GM04504 (cell line): ENCODE measurements at places on chromosomes 16 and 17.

DNA sequence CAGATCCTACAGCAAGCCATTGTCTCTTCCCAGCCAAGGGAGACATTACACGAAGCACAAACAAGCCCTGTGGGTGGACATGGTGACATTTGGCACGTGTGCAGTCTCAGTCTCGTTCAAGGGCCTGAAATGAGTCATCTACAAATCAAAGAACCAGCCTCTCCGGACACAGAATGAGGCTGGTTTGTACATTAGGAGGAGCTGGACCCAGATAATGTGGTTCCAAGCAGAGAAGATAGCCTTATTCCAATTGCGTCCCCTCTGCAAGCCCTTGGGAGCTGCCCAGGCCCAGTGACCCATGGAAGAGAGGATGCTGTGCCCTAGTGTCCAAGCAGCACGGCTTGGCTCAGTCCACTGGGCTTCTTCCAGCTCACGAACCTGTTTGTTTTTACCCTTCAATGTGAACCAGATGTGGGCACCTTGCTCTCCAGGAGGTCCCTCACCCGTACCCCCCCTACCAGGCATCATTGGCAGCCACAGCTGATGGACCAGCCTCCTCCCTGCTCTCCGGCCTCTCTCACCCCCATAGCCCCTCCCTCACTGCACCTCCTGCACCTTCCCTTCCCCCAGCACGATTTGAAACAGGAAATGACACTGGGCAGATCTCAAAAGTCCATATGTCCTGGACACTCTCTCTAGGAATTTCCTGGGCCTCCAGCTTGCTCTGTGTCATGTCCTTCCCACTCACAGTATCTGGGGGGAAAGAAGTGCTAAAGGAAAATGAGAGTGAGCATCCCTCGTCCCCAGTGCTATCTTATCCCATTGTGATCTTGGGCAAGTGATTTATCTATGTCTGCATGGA, 26.2 kb downstream of the KPNA2 start:
- DNase-seq = peak; percentile 17

GRCh38 chr17:71919896-71920295, 200.9 kb upstream of the SOX9 start:
- DNase-seq = no peak

- DNase-seq = no peak
Observed at GRCh38 chr17:17693253-17694168, 12.3 kb downstream of the RAI1 start.

- no peak for DNase-seq
Observed at GRCh38 chr16:600781-601180, 10.9 kb downstream of the RAB40C start.

DNA sequence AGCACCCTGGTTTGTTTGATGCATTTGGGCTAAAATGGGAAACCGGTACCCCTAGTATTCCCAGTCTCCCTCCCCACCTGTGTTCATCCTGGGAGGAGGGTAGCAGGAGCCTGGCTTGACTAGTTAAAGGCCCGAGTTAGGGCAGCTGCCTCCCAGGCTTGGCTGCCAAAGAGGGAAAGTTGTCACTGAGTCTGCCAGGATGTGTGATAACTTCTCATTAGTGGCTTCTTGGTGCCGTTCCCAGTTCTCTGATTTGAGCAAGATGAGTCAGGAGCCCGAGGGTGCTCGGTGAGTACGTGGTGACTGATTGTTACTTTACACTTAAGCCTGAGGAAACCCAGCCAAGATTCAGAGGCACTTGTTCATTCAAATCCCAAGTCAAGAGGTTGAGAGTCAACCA, 2.5 kb downstream of the KRT32 start:
- DNase-seq = peak; percentile 95

DNA sequence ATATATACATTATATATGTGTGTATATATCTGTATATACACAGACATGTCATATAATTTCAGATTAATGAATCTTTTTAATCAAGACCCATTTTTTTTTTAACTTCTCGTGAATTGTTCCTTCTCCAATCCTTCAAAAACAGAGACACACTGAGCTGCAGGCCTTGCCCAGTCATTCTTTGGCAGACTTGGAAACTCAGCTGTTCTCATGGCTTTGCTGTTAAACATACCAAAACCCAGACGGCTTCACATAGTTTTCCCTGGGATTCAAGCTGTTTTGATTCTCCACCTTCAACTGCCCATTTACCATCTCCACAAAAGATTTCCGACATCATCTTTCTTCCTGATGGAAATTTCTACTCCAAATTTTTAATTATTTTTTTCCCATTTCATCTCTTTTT, 148.7 kb downstream of the KCNJ2 start:
- DNase-seq = no peak

DNA sequence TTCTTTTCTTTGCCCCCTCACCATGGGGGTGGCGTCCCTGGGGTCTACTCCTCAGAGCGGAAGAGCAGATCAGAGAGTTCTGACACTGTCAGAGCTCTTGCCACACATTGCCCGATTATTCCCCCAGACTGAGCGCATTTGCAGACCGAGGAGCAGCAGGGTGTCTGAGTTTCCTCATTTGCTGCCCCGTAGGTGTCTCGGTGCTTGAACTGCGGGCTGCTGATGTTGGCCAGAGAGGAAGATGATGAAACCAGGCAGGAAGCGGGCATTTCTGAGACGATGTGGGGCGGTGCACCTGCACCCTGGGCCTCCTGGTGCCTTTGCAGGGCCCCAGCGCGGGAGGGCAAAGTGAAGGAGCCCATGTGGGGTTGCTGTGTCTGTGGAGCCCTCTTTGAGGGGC, 55.2 kb downstream of the ARSG start:
- no peak for DNase-seq

DNA sequence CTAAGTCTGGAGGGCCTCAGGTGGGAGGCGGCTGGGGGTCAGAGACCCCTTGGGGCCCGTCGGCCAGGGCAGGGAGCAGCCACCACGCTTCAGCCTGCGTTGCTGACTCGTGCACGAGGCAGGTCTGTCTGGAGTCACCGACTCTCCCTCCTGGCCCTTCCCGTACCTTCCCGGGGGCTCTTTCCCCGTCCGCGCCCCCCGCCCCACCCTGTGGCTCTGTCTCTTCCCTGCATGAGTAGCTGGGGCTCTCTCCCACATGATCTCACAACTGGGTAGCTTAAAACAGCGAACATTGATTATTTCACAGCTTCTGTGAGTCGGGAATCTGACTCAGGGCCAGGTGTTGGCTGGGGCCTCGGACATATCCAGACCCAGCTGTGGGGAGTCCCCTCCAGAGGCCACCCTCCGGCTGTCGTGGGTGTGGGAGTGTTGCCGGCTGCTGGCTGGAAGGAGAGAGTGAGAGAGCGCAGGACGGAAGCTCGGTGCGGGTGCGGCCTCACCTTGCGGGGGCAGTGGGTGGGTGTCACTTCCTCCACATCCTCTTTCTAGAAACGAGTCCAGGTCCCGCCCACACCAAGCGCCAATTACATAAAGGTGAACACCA, 17.3 kb downstream of the BAHCC1 start:
- no peak for DNase-seq

DNA sequence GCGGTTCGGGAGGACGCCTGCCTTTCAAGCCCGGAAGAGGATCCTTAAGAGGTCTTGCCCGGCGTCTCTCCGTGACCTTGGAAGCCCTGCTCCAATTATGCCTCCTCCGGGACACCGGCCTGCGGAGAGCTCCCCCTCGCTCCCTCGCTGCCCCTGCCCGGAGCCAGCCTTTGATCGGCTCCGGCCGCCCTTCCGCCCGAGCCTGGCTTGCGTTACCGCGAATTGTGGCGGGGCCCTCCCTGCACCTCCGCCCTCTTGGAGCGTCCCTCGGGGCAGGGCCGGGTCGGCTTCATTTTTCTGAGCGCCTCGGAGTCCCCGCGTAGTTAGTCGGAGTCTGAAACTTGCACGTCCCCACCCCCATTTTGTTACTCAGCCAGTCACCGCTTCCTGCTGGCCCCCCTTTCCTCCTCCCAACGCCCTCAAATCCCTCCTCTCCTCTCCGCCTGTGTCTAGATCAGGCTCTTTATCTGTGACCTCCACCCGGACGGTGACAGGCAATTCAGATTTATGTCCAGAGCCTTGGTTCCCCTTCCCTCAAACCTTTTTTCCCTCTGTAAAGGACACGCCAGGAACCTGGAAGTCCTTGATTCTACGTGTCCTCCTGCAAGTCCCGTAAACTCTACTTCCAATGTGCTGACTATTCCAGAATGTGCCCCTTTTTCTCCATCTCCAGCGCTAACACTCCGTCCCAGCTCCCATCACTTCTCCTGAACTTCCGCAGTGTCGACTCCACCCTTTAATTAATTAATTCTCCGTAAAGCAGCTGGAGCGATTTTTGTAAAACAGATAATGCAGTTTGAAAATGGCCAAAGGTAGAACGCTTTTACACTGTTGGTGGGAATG, 569 bp upstream of the RABEP2 start:
- DNase-seq = peak; percentile 54

DNA sequence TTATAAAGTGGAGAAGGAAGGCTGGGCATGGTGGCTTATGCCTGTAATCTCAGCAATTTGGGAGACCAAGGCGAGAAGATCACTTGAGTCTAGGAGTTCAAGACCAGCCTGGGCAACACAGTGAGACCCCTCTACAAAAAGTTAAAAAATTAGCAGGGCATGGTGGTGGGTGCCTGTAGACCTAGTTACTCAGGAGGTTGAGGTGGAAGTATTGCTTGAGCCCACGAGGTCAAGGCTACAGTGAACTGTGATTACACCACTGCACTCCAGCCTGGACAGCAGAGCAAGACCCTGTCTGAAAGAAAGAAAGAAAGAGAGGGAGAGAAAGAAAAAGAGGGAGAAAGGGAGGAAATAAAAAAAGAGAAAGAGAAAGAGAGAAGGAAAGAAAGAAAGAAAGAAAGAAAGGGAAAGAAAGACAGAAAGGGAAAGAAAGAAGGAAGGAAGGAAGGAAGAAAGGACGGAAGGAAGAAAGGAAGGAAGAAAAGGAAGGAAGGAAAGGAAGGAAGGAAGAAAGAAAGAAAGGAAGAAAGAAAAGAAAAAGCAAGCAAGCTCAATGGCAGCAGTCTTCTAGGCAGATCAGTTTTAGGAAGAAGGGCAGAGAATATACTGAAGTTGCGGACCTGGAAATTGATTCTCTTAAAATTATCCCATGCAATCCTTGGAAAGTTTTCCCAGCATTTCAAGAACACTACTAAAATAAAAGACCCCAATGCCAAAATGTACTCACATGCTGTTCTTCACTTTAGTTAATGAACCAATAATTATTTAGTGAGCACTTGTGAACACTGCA, 53.0 kb downstream of the IKZF3 start:
- no peak for DNase-seq

- no peak for DNase-seq
Observed at GRCh38 chr16:63415014-63415413, 1378.8 kb upstream of the CDH8 start.

GRCh38 chr16:65213866-65214595, 92.2 kb upstream of the CDH11 start:
- no peak for DNase-seq

DNA sequence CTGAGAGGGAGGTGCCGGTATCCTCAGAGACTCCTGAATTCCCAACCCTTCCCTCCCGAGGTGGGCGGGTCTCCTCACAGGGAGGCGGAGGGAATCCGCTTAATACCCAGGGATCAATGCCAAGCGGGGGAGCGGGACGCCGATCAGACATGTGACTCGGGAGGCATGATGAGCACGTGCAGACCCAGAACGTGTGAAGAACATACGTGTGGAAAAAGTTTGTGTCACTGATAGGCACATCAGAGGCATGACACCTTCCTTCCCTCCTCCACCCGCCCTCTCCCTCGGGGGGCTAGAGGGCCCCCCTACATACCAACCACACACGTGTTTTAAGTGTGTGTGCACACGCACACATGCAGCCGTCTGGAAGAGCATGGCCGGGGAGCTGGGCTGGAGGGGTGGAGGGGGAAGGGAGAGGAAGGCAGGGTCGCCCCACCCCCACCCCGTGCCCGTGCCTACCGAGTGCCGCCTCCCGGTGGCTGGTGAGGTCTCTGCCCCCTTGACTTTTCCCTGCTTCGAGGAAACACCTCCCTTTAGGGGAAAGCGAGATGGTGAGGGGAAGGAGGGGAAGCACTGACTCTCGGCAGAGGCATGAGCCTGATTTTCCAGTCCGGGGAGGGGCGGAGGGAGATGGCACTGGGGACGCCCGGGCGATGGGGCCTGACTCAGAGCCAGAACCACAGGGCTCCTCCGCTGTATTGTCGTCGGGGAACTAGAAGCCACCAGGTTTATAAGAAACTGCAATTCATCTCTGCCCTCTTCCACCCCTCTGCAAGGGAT, 12.1 kb upstream of the TBX21 start:
- no peak for DNase-seq

GRCh38 chr16:19741354-19741753, 23.3 kb downstream of the IQCK start:
- DNase-seq = no peak

- no peak for DNase-seq
Observed at GRCh38 chr16:49491771-49492761, 118.5 kb downstream of the C16orf78 start.

DNA sequence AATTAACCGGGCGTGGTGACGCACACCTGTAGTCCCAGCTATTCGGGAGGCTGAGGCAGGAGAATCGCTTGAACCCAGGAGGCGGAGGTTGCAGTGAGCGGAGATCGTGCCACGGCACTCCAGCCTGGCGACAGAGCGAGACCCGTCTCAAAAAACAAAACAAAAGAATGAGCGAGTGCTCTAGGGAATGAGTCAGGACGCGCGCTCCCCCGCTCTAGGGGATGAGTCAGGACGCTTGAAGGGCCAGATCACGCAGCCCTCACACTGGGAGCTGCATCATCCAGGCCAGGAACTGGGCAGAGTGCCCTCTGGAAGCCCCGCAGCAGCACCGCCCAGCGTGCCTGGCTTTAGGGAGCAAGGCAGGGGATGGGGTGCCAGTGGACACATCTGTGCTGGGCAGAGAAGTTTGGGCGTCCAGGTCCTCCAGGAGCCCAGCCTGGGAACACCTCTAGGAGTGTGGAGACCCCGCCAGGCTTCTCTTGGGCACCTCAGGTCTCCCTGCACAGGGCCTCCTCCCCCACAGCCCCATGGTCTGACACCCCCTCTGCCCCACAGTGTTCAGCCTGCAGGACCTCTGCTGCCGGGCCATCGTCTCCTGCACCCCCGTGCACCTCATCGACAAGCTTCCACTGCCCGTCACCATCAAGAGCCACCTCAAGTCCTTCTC, 3.9 kb upstream of the WFIKKN1 start:
- peak; percentile 91 for DNase-seq

DNA sequence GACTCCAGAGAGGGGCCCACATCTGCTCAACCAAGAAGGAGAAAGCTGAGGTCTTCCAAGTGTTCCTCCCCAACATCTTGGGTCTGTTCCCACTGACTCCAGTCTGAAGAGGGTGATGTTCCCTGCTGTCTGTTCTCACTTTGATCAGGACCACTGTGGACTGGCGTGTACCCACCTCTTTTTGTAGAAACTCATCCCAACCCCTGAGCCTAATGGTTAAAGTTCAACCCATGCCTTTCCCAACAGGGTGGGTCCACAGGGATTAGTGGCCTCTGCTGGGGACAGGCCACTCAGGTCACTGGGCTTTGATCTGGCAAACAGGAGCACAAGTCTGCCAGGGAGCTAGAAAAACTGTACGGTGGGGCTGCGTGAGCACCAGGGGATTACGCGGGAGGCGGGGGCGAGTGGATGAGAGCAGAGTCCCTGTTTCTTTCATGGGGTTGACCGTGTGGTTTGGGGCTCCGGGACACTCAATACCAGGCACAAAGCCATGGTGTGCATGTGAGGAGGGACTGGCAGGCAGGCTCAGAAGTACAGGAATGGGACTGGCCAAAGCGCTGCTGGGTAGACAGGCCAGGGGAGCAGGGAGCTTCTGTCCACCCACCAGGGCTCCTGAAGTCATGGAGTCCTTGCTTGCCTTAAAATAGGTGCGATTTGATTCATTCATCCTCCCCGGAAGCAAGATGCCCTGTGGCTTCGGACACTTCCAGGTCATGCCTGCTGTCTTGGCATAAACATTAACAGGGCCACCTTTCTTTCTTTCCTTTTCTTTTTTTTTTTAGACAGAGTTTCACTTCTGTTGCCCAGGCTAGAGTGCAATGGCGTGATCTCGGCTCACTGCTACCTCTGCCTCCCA, at the start of gene CA5A:
CA5A (minus strand) TSS at position 155 of the 856 bp plus-strand sequence; CDS start at position 76, 79 bp downstream.
- no peak for DNase-seq
